ENCODE measurements at places on chromosomes 6 and 20.

DNA sequence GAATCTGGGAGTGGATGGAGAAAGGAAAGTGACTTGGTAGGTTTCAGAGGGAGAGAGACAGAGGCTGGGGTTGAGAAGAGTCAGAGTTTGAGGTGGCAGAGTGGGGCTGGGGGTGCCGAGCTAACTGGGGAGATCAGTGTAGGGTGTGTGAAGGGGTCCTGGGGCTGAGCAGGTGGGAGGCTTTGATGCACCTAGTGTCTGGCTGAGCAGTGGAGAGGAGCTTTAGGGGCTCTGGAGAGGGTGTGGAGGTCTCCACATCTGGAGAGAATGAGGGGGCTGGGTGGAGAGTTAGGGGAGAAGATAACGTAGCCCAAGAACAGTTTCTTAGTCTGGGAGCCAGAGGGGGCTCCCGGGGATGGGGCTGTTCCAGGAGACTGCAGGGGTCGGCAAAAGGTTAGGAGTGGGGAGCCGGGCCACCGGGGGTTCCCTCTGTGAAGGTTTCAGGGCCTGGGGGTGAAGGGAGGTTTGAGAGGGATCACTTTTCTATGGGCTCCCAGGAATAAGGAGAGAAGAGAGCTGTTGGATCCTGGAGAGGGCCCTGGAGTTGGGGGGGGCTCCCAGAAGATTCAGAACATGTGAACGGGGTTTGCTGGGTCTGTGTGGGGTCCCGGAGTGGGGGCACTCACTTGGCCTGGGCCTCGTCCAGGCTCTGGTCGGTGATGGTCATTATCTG lies 797 bp downstream of the PBX2 start:
- DNase-seq, result no peak

- DNase-seq, result peak; percentile 10
Observed at GRCh38 chr20:54643761-54644160, 168.4 kb downstream of the DOK5 start.

DNA sequence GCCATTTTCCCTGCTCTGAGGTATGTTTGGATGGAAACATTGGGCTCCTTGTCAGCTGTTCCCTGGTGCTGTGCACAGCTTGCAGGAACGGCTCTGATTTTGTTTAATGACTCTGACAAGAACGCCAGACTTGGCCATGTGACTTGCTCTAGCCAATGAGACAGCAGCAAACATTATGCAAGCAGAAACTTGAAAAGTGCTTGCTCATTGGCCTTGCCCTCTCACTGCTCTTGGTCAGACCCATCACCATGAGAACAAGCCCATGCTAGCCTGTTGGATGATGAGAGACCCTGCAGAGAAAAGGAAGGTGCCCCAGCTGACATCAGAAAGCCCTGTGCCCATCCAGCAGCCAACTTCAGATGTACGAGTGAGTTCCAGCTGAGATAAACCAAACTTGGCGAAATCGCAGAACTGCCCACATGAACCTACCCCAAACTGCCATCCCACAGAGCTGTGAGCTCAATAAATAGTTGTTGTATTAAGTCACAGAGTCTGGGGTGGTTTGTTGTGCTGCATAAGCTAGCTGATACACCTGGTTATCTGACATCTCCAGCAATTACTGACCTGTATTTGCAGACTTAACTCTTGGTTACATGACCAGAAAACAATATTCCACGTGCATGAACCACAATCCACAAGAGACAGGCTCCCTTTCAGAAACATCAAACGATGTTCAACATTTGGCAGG lies 96.9 kb downstream of the JPH2 start:
- no peak for DNase-seq

- no peak for DNase-seq
Observed at GRCh38 chr20:56358070-56358469, 704 bp upstream of the FAM210B start.

DNA sequence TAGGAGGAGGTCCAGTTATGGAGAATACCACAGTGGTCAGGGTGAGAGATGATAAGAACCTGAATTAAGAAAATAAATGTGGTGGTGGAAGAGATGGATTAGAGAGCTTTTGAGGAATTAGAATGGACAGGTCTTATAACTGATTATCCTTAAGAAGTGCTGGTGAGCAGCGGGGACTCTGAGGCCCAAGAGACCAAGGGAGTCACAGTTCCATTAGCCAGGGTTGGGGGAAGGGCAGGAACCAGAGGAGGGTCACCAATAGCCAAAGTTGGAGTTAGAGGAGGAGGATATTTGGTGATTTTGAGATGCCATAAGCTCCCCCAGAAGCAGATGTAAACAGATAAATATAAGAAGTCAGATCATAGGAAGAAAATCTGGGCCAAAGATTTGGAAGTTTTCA lies 87.1 kb upstream of the PAK5 start:
- no peak for DNase-seq

DNA sequence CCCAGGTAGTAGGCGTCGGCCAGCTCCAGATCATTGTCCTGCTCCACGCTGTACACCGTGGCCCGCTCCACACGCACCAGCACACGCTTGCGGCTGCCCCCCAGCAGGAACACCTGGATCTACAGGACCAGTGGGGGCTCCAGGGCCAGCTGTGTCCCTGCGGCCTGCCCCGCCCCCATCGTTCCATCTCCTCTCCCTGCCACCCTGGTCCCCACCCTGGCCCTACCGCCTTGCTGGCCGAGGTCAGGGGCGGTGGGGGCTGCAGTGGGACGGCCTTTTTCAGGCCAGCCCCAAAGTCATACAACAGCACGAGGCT lies 9.8 kb downstream of the ADRM1 start:
- DNase-seq, result no peak

- DNase-seq, result no peak
Observed at GRCh38 chr6:13417431-13417830, 70.0 kb downstream of the GFOD1 start.

DNA sequence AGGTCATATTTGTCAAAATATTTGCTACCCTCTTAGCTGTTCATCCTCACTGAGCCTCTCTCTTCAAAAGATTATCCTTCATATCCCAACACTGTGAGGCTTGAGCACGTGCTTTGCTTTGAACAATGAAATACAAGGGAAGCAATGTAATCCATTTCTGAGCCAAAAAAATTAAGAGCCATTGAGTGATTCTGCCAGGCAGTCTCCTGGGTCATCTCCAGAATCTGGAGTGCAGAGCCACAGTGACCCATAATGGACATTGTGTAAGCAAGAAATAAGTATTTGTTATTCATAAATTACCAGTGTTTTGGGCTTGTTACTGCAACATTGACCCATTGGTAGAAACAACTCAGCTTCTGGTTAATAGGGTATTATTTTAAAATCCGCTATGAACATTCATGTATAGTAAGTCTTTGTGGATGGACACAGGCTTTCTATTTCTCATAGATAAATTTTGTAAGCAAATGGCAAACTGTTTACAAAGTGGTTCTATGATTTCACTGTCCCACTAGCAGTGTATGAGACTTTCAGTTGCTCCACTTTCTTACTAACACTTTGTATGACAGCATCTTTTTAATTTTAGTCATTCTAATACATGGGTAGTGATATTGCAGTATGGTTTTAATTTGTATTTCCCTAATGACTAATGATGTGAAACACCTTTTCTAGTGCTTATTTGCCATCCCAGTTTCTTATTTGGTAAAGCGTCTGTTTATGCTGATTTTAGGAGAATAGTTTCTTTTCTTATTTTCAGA lies 358.2 kb downstream of the PLCB1 start:
- DNase-seq, result no peak

GRCh38 chr6:7300926-7301325 lies 12.1 kb downstream of the SSR1 start:
- no peak for DNase-seq

DNA sequence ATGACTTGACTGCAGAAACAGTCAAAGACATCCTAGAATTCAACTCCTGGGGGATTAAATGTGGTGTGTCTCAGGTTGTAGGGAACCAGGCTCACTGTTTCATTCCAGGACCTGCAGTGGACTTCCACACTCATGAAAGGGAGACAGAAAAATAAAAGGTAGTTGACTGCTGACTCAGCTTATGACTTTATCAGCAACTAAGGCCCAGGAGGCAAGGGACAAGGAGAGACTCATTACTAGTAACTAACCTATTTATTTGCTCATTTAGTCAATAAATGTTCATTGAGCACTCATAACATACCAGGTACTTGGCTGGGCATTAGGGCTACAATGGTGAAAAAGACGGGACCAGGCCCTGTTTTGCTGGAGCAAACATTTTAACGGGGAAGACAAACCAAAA lies 2.9 kb downstream of the ZSCAN31 start:
- no peak for DNase-seq

GRCh38 chr6:40585651-40586269 lies 1.4 kb downstream of the LRFN2 start:
- no peak for DNase-seq

DNA sequence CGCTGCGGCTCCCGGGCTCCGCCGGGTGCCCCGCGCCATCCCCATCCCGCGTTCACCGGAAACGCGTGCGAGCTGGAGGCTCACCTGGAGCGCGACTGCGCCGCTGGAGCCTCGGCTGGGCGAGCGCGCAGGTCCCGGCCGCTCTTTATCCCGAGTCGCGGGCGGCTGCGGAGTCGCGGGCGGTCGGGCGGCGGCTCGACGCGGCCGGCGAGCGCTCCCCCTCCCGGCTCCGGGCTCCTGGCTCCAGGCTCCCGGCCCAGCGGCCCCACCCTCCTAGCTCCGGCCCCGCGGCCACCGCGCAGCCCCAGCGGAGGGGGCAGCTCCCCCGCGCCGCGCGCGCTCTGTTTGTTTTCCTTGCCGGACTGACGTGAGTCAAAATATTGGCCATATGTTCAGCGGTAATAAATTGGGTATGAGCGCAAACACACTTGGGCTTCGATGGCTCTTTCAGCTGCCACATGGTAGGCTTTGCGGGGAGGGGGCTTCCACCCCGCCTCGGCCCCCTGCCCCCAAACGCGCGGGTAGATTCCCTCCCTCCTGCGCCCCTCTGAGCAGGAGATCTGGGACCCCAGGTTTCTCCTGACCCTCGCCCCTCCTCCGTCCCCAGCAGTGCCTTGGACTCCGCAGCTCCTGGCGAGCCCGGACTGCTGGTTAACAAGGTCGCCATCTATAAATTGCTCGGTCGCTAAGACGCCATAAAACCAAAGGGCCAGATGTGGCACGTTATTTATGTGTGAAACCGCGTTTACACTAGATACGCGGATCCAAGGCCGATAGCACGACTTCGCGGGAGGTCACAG lies 8.8 kb upstream of the NKX2-2 start:
- no peak for DNase-seq

DNA sequence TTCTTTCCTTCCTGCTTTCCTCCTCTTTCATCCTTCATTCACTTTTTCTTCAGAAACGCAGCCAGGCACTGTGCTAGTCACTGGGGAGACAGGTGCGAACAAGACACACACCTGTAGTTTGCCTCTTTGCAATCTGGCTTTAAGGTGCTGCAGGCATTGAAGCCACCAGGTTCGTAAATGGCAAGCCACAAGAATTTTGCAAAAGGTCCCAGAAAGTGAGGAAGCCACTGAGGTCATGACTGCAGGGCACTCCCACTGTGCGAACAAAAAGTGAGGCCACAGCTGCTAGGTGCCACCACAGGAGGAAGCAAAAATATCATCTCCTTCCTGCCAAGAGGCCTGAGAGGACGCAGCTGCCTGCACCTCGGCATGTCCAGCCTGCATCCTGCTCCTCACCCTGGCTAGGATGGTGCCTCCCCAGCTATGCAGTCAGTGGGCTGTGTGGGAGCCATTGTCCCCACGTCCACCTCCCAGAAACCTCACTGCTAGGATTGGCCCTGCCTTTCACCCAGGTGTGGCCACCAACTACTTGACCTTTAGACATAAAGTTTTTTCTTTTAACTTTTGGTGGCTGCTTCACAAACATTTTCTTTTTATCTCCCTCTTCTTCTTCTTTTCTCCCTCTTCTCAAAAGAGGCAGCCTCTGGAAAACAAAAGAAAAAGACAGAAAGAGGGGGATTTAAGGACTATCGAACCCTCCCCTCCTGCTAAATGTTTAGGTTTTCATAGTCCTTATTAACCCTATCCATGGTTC lies 230.8 kb downstream of the BCAS1 start:
- DNase-seq, result no peak

- no peak for DNase-seq
Observed at GRCh38 chr6:135266675-135267074, 85.6 kb downstream of the MYB start.

DNA sequence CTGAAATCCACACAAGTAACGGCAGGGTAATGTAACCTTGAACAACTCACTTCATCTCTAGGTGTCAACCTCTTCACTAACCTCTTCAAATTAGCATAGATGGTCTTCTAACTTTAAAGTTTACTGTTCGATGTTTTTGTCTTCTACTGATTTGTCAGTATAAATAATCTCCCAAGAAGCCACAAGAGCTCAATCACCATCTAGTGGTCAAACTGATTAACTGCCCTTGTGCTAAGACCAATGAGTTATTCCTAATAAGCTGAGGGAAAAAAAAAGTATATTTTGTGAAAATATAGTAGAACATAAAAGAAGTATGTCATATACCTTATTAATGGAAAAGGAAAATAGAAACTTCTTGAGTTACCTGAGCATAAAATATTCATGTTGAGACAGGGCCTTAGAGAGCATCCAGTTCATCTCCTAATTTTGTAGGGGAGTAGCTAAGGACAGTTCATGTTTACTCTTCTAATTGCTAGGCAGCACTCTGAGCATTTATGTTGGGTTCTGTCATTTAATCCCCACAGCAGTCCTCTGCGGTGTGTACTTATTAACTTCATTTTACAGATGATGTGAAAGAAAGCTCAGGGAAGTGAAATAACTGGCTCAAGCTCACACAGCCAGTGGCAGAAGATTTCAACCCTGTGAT lies 317.1 kb downstream of the ESR1 start:
- DNase-seq, result peak; percentile 45

DNA sequence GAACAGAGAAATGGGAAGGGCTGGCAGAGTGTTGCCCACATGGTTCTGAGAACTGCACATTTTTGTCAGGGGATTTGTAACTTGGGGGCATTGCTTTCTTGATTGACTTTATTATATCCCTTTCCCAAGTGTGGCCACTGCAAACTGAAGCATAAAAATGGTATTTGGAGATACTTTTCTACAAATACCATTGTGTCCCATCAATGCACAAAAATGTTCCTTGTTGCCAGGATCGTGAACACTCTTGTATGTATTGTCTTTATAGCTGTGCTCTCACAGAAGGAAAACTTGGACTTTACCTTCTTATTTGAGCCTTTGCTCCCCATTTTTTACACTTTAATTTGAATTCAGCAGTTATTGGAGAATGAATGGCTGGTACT lies 57.1 kb upstream of the C20orf144 start:
- DNase-seq, result no peak

DNA sequence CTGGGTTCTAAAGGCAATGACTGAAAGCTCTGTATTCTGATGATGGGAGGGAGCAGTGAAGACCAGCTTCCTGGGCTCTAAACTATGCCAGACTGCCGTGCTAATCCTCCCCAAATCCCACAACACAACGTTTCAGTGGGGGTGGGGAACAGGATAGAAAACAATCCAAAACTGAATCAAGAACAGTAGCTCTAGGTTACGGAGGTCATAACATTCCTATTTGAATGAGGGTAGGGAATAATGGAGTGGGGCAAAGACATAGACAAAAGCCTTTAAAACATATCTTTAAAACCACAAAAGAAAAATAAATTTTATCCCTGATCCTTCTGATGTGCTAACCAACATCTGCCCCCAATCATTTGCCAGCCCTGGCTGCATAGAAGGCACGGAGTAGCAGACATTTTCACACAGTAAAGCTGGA lies 7.8 kb downstream of the USP49 start:
- no peak for DNase-seq

Data from AG04450 (cell line).